ENCODE measurements at places on chromosomes 4 and X. TPM values are rescaled to one million over a fixed set of nuclear protein-coding genes. Genes with fewer than 3 reads are reported as not detected.

Gene RHOXF1
- total RNA-seq, result not detected

Gene RAB9B
- total RNA-seq, result 0.16 TPM

Gene SUPT20HL2
- total RNA-seq, result not detected

Gene NELFA
- 25.8 TPM for total RNA-seq

Gene CDX4
- total RNA-seq, result not detected

Data from esophagus mucosa (tissue), 1 donor.